NCI-H2029 (cell line): ENCODE measurements at places on chromosomes 7 and 10.

DNA sequence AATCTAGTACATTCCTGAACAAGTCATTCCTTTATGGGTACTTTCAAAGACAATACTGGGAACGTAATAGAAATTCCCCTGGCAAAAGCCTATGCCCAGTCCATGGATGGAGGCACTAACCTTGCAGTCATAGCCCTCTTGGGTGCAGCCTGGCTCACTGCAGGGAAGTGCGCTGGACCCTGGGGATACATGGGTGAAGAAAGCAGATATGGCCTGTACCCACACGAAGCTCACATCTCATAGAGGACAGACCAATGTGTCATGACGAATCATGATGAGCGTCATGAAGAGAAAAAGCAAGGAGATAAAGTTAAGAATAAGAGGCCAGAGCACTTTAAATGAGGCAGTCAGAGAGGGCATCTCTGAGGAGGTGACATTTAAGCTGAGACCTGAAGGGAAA is 11.8 kb downstream of the PRLHR start:
- DNase-seq, result no peak

- DNase-seq, result no peak
These were observed 5.9 kb downstream of the ADK start for GRCh38 chr10:74156919-74157289.

GRCh38 chr7:46756996-46757395 is 824.9 kb downstream of the TNS3 start:
- no peak for DNase-seq

DNA sequence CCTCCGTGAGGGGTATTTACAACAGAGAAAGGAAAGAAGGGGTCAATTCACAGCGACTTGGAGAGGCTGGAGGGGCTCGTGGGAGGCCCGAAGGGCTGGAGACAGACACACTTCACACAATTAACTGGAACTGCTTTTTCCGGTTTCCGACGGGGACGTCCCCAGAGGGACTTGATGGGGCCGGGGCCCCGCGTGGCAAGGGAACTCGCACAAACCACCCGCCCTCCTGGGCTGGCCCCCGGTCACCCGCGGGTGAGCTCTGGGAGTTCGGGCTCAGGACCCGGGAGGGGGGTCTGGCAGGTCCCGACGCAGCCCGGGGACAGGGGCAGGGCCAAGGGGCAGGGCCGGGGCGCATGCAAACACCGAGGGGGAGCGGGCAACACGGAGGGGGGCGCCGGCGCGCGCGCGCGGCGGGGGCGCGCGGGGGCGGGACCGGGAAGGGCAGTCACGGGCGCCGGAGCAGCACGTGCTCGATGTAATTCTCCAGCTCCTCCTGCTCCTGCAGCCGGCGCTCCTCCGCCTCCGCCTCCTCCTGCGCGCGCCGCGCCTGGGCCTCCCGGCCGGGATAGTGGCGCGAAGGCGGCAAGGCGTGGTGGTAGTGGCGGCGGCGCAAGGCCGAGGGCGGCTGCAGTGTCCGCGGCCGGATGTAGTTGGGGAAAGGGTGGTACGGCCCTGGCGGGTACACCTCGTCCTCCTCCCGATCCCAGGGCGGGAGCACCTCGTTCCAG is 2.7 kb downstream of the VGF start:
- peak; percentile 58 for DNase-seq

DNA sequence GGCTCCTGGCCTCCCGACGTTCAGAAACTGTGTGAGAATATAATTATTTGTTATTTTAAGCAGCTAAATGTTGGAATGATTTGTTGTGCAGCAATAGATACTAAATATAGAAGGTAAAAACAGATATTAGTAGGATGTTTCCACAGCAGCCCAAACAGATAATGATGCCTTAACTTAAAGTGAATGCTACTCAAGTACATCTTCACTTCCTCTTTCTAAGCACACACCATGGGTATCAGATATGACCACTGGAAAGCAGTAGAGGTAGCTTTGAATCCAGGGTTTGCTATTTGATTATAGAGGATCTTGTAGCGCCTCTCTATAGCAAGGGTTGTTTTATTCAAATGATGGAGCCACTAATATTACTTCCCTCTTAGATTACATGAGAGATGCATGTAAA is 38.2 kb upstream of the BET1 start:
- DNase-seq, result no peak

- DNase-seq, result peak; percentile 59
These were observed 121.3 kb downstream of the MYL10 start for GRCh38 chr7:101507791-101508252.

DNA sequence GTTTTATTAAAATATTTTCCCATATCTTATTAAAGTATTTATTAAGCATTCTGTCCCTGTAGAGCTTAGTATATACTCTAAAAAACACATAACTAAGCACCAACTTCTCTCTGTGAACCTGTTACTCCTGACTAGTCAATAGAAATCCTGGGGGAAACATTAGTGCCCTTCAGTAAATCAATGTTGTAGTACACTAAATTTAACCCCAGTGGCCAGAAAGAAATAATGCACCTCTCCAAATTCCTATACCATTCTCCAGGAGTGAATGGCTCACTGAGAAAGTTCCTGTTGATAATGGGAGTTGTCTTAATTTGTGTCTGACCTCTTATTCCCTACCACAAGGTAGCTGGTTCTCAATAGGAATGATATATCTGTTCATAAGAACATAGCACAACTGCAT is 188.2 kb downstream of the SEMA3D start:
- DNase-seq, result no peak

DNA sequence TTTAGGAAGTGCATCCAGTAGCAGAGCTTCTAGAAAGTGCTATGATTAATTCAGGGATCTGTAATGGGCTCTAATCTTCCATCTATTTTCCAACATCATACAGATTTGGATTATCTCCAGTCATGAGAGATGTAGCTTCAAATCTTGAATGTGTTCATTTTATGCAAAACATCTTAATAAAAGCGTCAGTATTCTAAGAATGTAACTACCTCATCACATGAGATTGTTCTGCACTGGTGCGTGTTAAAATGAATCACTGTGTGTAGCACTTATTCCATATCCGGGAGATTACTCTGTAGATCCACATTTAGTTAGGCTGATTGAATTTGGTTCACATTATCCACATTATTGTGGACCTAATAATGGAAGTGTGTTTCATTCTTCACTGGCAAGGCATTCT is 344.9 kb upstream of the CHRM2 start:
- DNase-seq, result no peak

- no peak for DNase-seq
These were observed 146.5 kb downstream of the SFMBT2 start for GRCh38 chr10:7264313-7264756.

- DNase-seq, result peak; percentile 78
These were observed 140.4 kb upstream of the AUTS2 start for GRCh38 chr7:69457595-69458504.

DNA sequence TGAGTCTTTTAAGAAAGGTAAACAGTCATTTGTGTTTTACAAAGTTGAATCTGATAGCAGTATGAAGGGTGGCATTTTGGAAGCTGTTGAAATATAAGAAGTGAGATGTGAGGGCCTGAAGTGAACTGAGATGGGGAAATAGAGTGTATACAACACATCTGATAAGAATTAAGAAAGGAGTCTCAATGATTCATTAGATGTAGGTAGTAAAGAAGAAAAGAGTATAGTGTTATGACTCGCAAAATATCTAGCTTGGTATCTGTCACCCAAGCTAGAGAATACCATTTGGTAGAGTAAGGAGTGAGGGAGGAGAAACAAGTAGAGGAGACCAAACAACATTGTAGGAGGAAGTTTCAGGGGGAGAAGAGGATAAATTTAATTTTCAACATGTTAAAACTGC is 5.3 kb downstream of the PTPN12 start:
- DNase-seq, result no peak

DNA sequence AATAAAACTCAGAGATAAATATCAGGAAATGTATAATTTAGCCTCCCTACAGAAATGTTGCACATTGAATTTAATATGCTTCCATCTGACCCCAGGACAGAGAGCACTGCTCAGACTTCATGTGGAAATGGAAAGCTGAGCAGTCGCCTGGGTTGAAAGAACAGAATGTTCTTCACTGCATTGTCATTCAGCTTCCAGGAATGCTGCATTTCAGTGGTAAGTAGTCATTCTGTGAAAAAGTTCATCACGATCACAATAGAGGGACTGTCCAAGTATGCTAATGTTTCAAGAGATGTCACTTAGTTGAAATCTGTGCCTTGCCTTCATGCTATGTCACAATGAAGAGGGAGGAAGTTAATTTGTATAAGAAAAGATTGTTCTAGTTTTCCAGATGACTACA is 147.3 kb downstream of the NRCAM start:
- DNase-seq, result no peak

GRCh38 chr10:84244651-84245270 is at the start of gene RGR:
Gene RGR (plus strand): TSS chr10:84245053. CDS start chr10:84245091, 38 bp downstream.
- DNase-seq, result no peak

DNA sequence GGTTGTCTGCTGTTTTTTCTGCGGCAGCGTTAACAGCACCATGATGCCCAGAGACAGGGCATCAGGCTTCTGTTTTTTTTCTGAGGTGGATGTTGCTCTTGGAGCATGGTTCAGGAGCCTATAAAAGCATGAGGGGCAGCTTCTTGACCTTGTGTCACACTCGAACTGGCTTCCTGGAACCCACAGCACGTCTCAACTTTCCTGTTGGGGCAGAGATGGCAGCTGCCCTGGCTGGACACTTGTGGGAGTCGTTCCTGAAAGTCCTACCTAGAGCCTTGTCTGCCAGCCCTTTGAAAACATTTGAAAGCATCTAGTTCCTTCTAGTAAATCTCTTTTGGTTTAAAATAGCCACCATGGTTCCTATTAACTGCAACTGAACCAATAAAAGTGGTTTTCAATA is 28.9 kb upstream of the PRKAG2 start:
- no peak for DNase-seq

DNA sequence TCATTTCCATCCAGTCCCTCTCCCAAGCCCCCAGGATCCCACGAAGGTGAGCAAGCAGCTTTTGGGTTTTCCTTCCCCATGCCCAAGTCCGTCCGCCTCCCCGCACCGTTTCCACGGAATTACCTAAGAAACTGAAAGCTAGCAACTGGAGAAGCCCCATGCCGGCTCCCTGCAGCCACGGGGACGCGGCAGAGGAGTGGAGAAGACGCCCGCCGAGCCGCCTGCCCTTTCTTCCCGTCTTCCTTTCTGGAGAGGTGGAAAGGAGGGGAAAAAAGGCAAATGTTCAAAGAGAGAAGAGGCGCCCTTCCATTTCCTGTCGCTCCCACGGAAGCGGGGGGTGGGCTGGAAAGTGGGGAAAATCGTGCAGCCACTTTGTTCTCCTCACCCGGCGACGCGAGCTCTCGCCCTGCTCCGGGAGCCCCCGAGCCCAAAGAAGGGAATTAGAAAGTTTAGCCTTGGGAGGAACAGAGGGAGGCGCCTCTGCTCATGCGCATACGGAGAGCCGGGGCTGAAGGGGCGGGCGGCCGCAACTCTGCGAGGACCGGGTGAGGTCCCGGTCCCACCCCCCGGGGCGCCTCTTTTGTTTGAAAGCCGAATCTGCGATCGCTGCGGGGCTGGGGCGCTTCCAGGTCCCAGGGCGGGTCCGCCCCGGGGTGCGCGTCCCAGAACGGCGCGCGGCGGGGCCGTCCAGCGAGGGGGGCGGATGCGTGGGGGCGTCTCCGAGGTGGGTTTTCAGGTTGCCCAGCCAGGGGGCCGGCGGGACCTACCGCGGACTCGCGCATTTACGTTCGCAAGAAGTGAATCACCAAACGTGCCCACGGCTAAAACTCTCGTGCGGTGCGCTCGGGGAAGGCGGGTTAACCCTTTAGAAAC is at the start of gene LAMB1:
Gene LAMB1 (minus strand): TSS at position 436 of the 873 bp plus-strand sequence. CDS start 276 bp downstream, at position 160.
- no peak for DNase-seq

GRCh38 chr7:138246428-138246827 is 170.2 kb downstream of the AKR1D1 start:
- no peak for DNase-seq

DNA sequence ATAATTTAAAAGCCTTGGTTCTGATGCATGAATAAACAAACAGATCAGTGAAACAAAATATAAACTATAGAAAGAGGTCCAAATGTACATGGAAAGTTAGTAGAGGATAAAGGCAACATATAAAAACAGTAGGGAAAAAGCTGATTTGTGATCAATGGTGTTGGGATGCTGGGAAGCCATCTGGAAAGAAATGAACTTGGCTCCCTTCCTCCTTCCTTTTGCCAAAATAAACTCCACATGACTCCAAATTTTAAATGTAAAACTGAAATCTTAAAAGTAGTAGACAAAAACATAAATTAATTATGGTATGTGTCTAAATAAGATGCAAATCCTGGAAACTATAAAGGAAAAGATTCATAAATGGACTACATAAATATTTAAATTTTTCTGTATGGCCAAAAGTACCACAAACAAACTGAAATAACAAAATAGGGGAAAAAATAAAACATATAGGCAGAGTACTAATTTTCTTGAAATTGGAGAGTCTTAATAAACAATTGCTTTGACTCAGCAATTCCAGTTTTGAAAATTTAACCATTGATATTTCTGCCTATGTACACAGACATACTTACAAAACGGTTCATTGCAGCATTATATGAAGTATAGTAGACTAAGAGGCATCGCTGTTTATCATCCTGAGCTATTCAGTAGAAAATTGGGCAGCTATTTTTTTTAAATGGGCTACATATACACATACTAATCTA is 77.0 kb upstream of the TRIM24 start:
- DNase-seq, result no peak

DNA sequence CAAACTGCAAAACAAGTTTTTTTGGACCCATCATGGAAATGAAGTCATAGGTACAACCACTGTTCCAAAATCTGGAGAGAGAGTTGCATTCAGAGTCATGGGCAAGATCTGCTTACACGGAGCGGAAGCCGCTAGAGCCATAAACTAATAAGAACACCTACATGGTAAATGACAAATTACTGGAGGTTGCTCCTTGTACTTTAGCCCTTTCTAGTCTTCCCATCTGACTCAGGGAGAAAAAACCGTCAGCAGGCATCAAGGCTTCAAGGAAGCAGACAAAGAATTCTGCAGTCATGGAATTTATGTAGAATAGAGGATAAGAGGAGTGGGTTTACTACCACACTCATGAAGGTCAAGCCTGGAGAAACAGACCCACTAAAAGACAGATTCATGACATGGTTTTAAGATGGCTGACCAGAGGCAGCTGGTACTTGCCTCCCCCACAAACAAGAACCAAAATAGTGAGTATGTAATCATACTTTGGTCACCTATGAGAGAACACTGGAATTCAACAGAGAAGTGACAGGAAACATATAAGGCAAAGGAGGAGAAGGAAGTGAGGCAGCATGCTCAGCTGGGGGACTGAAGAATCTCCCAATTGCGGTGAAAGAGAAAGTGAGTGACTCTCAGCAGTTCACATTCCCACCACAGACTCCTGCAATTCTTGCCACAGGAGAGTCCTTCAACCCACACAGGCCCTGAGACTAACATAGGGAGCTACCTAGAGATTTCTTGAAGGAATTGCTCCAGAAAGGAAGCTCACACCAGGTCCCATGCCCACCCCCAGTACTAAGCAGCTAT is 42.4 kb upstream of the ASAH2 start:
- DNase-seq, result no peak
